Fibroblast of lung (primary cell): ENCODE measurements at places on chromosomes 7 and 10. TPM values are rescaled to one million over a fixed set of nuclear protein-coding genes. Genes with fewer than 3 reads are reported as not detected.

The TBX20 gene
- not detected in 2 replicates for total RNA-seq

- no peak overlapping the region for H3K27ac ChIP-seq
- H3K4me1 ChIP-seq, result no peaks in the 10 kb centered on the region
- no peak overlapping the region for H3K4me3 ChIP-seq
- no peak for DNase-seq
- no peaks in the 10 kb centered on the region for H3K36me3 ChIP-seq
Observed at GRCh38 chr7:35012160-35012559, 25.1 kb downstream of the DPY19L1 start.

- H3K4me1 ChIP-seq, result peaks cover 14% of the 10 kb centered on the region
- no peaks in the 10 kb centered on the region for H3K27me3 ChIP-seq
- H3K27ac ChIP-seq, result no peak overlapping the region
- H3K4me3 ChIP-seq, result no peak overlapping the region
- peak; percentile 40 for DNase-seq
Observed at GRCh38 chr7:17682586-17682985, 257.7 kb downstream of the SNX13 start.

The FBXL13 gene
- 0.66 and 1.0 TPM in 2 replicates for total RNA-seq

DNA sequence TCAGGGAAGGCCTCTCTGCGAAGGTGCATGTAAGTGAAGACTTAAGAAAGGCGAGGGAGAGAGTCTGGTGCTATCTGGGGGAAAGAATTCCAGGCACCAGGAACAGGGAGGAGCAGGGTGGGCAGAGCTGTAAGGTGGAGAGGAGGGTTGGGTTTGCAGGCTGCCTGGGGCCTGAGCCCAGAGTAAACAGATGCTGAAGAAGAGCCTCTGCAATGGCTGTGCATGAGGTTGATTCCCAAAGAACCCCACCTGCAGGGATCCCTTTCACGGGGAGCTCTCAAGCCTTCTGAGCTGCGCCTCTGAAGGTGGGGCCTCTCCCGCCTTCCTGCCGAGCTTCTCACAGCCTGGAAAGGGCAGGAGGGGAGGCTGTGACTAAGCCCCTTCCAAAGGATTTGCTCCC is 115.1 kb downstream of the RNF216 start:
- H3K4me3 ChIP-seq, result no peak overlapping the region
- H3K27me3 ChIP-seq, result no peaks in the 10 kb centered on the region
- H3K4me1 ChIP-seq, result peaks cover 3% of the 10 kb centered on the region
- H3K36me3 ChIP-seq, result peaks cover 6% of the 10 kb centered on the region
- no peak for DNase-seq

The ZCWPW1 gene
- 2.8 and 4.1 TPM in 2 replicates for total RNA-seq

- no peaks in the 10 kb centered on the region for H3K36me3 ChIP-seq
- no peak overlapping the region for H3K27ac ChIP-seq
- H3K27me3 ChIP-seq, result no peaks in the 10 kb centered on the region
- no peaks in the 10 kb centered on the region for H3K4me1 ChIP-seq
- no peak for DNase-seq
- no peak overlapping the region for H3K4me3 ChIP-seq
Observed at GRCh38 chr7:63899691-63900393, 98.8 kb upstream of the ZNF722 start.

GRCh38 chr7:129828989-129829736 is 123.6 kb downstream of the UBE2H start:
- no peak overlapping the region for H3K4me3 ChIP-seq
- no peak overlapping the region for H3K27ac ChIP-seq
- DNase-seq, result no peak
- H3K27me3 ChIP-seq, result no peaks in the 10 kb centered on the region

The ANKRD1 gene
- under 0.01 TPM in 1 of 2 replicates, not detected in the other for total RNA-seq

DNA sequence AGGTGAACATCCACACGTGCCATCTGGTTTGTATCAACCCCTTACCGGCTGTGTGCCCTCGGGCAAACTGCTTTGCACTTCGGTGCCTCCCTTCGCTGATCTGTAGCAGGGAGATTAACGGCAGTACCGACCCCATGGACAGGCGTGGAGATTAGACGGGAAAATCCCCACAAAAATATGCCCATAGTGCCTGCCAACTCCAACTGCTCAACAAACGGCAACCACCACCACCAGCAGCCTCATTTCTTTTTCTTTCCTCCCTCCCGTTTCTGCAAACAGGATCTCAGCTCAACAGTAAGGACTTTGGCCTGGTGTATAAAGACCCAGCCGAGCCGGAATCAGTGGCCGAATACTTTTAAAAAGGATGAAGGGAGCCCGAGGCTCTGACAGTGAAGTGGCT is 31.0 kb downstream of the CHST15 start:
- no peak overlapping the region for H3K27ac ChIP-seq
- H3K4me1 ChIP-seq, result no peaks in the 10 kb centered on the region

The PIK3CG gene
- total RNA-seq, result under 0.01 TPM in 1 of 2 replicates, not detected in the other

The TMEM178B gene
- total RNA-seq, result under 0.01 TPM in 2 replicates

DNA sequence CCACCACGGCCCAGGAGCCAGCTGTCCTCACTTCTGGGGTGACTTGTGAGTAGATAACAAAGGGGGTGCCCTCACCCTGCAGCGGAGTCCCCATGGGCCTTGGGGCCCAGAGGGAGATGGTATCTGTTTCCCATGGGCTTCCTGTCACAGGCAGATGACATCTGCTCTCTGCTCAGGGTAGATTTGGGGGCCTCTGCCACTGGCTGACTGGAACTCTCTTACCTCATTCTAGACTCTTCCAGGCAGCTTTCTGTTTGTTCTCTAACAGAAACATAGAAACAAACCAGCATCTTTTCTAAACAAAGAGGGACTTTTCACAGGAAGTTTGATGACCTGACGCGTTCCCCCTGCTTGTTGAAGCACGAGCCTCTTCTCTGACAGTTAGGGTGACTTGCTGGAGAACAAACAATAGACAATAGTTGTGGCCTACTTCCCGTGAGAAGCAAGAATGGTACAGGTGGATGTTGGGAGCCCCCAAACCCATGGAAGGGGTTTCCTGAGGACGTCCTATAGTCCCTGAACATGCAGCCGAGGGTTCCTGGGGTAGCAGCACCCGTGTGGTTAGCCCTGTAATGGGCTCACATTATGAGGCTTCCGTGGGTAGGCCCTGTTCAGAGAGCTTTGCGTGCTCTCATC is 61.6 kb downstream of the GRK5 start:
- H3K36me3 ChIP-seq, result peaks cover 1% of the 10 kb centered on the region
- no peaks in the 10 kb centered on the region for H3K27me3 ChIP-seq
- peak overlapping the region; percentile 13 for H3K27ac ChIP-seq
- no peak overlapping the region for H3K4me3 ChIP-seq

GRCh38 chr10:25076506-25077177 is 60.2 kb downstream of the THNSL1 start:
- DNase-seq, result no peak
- no peaks in the 10 kb centered on the region for H3K36me3 ChIP-seq
- H3K27ac ChIP-seq, result no peak overlapping the region
- H3K4me3 ChIP-seq, result no peak overlapping the region
- no peaks in the 10 kb centered on the region for H3K27me3 ChIP-seq

The VWC2 gene
- total RNA-seq, result not detected in 2 replicates
